ENCODE measurements at places on chromosomes 12 and 14. TPM values are rescaled to one million over a fixed set of nuclear protein-coding genes. Genes with fewer than 3 reads are reported as not detected.

GRCh38 chr12:52455821-52456220, 3.9 kb upstream of the KRT6B start:
- DNase-seq = no peak

DNA sequence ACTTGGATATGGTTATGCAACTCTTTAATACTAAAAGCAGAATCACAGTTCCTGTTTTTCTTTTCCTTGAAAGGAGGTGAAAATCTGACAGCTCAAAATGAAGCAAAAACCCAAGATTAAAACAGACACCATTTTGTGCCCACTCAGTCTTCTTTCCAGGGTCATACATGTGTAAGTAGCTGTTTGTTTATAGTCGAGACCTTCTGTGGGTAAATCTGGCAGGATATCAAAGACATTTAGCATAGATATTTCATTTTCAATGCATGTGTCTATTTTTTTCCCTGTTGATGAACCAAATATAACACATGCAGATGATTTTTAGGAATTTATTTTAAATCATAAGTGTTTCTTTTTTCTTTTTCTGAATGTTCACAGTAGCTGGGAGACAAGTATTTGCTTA, 398.8 kb downstream of the FOXG1 start:
- DNase-seq = no peak

- no peak for DNase-seq
Observed at GRCh38 chr14:59208224-59208814, 19.9 kb downstream of the DAAM1 start.

DNA sequence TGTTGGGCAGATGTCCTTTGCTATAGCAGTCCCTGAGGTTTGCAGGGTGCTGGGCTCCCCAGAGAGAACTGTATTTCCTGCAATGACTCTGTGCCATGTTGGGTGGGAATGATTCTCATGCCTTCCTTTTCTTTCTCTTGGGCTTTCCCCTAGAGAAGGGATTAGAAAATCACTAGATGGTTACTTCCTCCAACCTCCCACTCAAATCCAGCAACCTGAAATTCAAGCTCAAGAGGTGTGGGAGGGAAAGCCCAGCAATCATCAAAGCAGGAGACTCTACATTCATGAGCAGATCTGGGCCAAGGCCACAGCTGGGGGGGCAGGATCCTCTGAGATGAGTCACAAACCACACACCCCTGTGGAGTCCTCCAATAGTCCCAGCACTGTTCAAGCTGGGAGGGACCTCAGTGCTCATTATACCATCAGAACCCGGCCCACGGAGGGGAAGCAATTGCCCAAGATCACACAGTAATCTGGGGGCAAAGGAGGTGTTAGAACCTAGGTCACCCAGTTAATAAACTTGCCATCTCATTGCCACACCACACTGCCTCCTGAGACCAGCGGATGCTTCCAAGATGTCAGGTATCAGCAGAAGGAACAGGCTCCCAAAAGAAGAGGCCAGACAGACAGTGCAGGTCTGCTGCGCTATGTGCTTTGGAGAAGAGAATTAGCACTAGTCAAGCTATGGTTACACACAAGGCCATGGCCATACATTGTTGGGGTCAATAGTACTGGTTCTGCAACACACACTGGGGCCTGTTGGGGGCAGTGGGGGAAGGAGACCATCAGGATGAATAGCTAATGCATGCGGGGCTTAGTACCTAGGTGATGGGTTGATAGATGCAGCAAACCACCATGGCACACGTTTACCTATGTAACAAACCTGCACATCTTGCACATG, 65.7 kb downstream of the TTC9 start:
- no peak for DNase-seq

DNA sequence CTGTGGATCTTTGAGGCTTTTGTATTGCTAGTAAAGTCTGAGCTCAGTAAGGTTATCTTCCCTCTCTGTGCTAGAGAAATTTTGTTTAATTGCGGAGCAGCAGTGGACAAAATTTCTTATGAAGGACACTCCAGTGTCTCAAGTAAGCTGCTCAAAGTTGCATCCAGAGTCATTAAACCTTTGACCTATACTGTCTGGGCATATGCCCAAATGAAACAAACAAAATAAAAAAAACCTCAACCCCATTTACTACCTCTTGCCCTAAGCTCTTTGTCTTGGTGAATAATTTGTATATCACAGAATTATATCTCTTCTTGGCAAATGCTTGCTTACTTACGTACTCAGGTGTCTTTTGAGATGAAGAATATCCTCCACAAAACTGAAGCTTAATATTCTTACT, 465.2 kb downstream of the SOX5 start:
- DNase-seq = no peak

DNA sequence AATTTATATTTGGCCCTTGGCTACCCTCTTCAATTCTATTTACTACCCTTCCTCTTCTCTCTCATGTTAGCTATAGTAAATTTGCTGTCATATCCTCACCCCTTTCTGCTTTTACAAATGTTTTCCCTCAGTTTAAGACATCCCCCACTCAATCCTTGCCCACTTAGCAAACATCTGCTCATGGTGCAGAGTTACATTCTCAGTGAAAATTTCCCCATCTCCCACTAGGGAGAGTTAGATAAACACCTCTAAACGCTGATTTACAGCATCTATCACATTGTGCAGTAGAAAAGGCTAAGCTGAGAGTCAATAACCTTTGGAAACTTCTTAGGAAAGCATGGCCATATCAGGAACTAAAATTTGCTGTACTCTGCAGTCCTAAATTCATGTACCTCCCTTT, 69.0 kb downstream of the DENND5B start:
- DNase-seq = no peak

- DNase-seq = no peak
Observed at GRCh38 chr14:30385925-30386324, 173.0 kb upstream of the G2E3 start.

- no peak for DNase-seq
Observed at GRCh38 chr12:130087222-130087621, 75.0 kb upstream of the FZD10 start.

- DNase-seq = no peak
Observed at GRCh38 chr12:65536876-65537681, 258.6 kb downstream of the MSRB3 start.

- DNase-seq = no peak
Observed at GRCh38 chr12:108205864-108206263, 76.8 kb downstream of the WSCD2 start.

DNA sequence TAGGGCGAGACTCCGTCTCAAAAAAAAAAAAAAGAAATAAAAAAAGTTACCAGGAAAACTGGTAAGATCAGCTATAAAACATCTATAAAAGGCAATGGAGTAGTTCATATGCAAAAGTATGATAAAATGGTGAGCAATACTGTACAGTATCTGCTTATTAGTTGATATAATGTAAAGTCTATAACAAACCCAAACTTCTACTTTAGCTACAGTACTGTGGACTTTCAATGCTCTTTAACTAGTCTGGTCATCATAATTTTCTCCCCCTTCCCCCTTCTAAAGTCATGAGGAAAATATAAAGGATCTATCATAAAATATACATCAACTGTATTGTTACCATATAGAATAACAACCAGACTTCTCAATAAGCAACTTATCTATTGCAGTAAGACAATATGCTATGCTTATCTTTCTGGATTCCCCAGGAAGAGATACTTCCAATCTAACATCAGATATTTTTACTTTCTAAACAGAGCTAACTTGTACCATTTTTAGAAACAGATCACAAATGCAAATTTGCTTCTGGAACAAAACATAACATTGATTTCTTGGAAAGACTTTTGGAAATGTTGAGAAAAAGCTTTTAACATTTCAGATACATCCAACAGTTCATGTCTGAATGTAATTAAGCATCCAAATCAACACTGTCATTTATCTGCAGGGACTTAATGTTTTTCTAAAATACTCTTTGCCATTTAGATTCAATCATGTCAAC, 43.8 kb downstream of the MDM2 start:
- DNase-seq = no peak

GRCh38 chr14:95530473-95531276, 4.2 kb upstream of the GLRX5 start:
- no peak for DNase-seq

GRCh38 chr12:19759227-19759626, 319.9 kb downstream of the AEBP2 start:
- no peak for DNase-seq

Gene CBLN3
- total RNA-seq = 0.51 TPM
